CD14-positive monocyte (primary cell): ENCODE measurements at places on chromosomes 2 and 18. TPM values are rescaled to one million over a fixed set of nuclear protein-coding genes. Genes with fewer than 3 reads are reported as not detected.

SLC9A4 gene
- polyA plus RNA-seq, result not detected in 2 replicates

DNA sequence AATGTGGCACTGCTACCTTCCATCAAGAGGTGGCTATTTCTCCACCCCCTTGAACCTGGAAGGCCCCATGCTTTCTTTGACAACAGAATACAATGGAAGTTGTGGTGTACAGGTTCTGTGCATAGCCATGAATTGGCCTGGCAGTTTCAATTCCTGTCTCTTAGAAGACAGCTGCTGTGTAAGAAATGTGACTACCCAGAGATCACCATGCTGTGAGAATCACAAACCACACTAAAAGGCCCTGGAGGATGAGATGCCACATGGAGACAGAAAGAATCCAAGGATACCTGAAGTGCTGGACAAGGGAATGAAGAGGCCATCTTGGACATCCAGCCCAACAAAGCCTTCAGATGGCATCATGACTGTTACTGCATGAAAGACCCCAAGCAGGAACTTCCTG is 47.7 kb upstream of the EHBP1 start:
- no peak for DNase-seq

GRCh38 chr2:224966613-224967012 is 75.7 kb downstream of the DOCK10 start:
- DNase-seq, result no peak

RTN4 gene
- 163 TPM for polyA plus RNA-seq

- DNase-seq, result no peak
Measured at GRCh38 chr2:238021327-238021726, 39.5 kb upstream of the SCLY start.
